H9 (cell line): ENCODE measurements at places on chromosomes 1 and 21.
A peak's percentile ranks its signal among the peaks of the same experiment; 100 is the strongest.

DNA sequence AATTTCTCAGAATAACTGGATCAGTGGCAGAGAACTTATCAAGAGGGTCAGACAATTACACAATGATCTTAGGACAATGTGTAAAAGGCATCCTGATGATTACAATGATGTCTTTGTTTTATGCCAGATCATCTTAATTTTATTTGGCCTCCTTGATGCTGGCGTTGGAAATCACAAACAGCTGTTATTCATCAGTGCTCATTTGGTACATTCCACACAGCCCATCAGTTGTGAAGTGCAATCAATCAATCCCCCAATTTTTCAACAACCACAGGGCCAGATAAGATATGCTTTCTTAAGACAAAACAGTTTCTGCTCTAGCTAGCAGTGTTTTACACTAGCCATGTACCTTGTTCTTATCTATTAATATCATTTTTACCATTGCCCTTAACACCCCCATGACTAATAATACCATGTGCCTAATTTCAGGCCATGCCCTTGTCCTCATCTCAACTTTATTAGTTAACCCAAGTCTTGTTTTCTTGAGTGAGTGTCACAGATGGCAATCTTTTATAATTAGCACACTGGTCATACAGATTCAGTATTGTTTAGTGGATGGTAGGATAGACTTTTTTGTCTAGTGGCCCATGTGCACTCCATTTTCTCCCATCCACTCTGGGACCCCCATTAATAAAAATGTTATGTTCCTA lies 40.8 kb upstream of the COL24A1 start:
- no peak for DNase-seq

DNA sequence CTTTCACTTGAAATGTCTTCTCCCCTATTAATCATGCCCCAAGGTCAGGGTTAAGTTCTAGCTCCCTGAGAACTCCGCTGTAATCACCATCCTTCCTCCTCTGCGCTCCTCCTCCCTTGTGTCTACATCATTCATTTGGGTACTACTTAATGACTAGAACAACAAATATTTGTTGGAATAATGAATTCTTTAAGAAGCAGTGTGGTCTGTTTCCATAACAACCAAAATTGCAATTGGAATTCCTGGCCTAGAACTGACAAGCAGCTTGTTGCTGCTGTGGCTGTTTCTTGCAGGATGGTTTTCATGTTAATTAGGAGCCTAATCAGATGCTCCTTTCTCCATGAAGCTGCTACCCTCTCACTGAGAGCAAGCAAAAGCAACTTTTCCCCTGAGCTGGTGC lies 192.5 kb downstream of the ZZZ3 start:
- no peak for DNase-seq

DNA sequence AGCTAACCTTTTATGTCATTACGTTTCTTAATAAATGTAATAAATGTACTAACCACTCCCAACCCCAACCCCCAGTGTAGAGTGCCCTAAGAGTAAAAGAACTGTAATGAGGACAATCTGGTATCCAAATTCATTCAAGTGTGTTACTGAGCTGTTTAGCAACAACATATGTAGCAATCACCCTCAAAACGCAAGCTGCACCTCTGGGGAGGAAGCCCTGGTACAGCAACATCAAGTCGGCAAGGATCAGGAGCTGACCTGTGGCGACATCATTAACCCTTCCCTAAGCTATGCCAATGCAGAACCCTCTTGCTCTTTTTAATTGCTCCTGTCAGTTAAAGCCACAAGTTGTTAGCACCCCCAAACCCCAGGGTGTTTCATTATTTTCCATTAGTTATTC lies 47.1 kb downstream of the STX6 start:
- DNase-seq, result no peak

GRCh38 chr1:34066166-34066565 lies 98.9 kb downstream of the CSMD2 start:
- DNase-seq, result no peak

DNA sequence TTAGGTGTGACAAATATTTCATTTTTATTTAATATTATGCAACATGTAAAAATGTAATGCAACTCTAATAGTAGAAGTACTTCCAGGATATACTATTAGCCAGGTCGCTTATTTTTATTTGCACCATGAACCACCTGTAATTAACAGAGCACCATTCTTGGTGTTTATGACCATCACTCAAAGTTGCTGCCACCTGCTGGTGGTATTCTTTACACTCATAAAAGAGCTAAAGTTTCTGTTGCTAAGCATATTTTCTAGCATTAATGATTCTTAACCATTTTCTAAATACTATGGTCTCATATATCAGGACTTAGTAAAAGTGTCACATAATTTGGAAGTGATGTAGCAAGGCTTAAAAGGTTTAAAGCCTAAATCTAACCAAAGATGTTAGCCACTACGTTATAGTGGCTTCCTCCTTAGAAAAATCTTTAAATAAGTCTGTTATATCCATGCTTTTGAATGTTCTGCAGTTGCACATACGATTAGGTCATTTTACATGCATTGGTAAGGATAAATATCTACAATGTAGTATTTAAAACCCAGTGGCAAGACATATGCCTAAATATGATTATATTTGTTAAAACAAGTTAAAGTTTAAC lies 244.5 kb downstream of the NEGR1 start:
- no peak for DNase-seq

DNA sequence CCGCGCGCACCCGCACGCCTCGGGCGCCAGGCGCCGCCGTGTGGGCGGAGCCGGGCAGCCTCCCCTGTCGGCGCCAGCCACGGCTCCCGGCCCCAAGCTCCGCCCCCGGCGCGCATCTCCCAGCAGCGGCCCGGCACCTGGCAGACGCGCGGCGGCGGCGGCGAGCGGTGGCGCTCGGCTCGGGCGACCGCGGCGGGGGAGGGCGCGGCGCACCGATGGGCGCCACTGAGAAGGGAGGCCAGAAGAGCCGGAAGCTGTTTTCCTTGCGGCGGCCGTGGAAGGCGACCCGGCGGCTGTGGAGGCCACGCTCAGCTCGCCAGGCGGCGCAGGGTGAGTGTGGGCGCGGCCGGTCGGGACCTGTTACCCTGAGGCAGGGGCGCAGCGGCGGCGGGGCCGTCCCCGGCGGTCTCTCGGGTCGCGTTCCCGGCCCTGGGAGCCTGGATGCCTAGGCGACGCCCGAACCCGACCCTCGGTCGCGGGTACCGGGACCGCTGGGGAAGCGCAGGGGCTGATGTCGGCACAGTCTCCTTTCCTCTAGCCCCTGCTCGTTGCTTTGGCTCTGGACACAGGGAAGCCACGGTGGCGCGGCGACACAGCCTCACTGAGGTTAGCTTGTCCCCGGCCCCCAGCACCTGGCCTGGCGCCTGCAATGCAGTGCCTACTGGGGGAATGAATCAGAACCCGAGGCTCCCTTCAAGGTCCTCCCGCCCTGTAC lies 54.9 kb upstream of the DNAJC6 start:
- peak; percentile 81 for DNase-seq

DNA sequence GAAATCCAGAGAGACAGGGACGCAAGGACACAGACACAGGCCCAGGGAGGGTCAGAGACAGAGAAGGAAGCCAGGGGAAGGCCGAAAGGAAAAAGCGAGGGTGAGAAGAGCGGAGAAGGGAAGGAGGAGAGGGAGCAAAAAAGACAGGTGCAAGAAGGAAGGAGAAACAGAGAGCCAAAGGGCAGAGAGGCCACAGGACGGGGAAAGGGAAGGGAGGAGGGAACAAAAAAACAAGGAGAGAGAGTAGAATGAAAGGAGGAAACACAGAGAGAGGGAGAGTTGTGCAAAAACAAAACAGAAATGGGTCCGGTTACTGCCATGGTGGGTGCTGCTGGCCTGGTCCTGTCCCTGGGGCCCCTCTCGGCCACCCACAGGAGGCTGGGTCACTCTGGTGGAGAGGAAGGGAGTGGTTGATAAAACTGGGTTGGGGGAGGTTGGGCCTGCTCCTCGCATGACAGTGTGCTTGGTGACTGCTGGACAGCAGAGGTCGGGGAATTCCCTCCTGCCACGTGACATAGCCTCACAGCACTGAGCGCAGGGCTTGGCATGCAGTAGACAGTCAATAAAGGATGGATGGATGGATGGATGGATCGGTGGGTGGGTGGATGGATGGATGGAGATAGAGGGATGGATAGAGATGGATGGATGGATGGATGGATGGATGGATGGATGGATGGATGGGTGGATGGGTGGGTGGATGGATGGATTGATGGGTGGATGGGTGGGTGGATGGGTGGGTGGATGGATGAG lies 64.8 kb downstream of the RAP1GAP start:
- no peak for DNase-seq

DNA sequence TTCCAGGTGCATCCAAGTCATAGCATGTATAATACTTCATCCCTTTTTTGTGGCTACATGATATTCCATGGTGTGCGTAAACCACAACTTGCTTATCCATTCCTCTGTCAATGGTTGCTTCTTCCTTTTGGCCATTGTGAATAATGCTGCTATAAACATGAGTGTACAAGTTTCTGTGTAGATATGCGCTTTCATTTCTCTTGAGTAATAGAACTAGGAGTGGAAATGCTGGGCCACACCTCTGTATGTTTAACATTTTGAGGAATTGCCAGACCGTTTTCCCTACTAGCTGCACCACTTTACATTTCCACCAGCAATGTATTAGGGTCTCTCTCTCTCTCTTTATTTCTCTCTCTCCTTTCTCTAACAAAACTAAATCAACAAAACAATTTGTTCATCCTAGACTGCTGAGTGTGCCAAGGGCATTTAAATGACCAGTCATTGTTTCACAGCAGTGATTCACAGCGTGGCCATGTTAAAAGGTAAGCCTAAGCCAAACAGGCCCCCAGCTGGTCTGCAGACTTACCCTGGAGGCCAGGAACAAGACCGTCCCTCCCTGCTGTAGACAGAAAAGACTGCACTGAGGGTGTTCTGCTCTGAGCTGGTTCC lies 53.2 kb upstream of the LYST start:
- peak; percentile 52 for DNase-seq

DNA sequence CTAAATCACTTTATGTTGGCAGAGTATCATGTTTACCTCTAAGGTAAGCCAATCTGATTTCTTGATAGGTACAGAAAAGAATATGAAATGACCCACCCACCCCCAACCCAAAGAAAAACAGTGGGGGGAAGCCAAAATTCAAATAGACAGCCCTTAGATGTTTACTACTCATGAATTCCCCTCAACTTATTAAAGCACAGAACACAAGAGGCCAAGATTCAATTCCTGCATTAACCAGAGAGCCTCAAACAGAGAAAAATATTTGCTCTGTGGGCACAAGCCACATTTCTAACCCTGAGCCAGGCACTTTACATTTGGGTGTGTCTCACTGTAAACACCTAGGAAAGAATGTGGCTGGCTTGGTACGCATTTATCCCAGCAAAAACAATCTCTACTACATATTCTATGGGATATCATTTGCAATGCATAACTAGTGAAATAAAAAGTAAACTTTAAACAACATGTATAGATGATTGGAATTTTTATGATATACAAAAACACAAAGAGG lies 84.3 kb downstream of the PTPN14 start:
- DNase-seq, result no peak

GRCh38 chr1:55503663-55504305 lies 288.6 kb upstream of the USP24 start:
- no peak for DNase-seq

DNA sequence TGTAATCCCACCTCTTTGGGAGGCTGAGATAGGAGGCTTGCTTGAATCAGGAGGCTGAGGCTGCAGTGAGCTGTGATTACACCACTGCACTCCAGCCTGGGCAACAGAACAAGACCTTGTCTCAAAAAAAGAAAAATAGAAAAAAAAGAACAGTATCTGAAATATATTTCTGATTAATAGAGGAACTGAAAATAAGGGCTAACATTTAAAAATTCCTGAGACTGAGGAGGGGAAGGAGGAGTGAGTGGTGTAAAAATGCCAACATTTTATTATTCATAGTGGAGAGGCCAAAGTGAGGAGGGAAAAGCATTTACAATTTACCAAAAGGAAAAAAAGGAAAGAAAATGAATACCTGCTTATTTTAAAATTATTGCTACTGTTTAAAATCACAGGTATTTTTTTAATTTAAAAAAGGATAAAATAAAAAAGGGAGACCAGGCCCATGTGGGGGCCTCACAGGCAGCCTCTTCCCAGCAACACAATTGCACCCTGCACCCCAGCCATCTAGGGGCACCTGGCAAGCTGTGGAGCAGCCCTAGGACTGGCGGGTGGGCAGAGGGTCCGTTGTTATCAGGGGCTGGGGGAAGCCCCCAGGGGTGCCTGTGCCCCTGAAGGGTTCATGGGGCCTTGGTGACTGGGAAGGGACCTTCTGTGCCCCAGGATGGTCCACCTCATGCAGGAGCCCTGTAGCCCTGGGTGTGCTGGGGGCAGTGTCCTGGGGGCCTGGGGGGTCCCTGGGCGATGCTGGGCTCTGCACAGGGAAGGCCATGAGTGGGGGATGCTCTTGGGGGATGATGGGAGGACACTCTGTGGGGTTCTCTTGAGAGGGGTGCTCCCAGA lies 34.8 kb upstream of the ADARB1 start:
- no peak for DNase-seq

DNA sequence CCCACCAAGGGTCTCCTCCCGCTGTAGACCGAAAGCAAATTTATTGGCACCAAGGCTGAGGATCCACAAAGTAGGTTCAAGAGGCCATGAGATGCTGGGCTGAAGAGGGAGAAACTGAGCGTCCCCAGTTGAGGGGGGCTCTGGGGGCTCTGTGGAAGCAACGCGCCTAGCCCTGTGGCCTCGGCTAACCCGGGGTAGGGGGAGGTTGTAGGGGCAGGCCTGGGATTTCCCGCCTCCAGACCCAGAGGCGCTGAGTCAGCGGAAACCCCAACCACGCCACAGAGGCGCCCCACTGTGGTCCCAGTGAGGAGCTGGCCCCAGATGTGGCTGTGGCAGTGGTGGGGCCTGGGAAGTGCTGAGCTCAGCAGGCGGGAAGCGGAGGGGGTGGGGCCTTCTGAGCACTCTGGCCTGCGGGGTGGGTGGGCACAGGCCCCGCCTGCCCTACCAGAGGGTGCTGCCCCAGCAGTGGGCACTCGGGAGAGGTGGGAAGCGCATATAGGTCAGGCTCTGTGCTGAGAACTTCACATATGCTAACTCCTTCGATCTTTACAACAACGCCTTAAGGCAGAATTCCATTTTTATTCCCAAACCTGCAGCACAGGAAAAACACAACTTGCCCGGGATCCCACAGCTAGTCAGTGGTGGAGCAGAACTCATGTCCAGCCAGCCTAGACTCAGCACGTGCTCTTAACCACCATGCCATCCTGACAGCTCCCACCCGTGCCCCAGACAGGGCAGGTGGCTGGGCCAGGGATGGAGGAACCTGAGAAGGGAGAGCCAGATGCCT lies 1.5 kb upstream of the COL16A1 start:
- peak; percentile 81 for DNase-seq

DNA sequence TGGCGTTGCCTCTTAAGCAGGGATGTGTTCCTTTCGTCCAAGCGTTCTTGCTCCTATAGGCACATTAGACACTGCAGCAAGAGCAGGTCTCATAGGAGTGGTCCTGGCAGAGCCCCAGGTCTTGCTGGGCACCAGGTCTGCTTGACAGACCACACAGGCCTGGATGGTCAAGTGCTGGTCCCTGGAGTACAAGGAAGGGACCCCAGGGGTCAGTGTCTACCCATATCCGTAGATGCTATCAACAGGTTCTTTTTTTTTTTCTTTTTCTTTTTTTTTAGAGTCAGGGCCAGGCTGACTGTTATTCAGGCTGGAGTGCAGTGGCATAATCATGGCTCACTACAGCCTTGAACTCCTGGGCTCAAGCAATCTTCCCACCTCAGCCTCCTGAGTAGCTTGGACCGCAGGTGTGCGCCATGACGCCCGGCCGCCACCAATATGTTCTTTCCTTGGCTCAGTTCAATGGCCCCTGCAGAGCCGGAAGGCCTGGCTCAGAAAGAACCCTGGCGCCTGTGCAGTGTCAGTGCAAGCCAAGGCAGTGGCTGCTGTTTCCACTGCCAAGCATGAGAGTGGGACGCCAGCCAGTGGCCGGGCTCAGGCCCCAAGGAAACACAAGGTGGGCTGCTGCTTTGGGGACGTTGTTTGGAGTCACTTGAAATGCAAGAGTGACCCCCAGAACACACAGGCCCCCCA lies 10.0 kb upstream of the TNFRSF8 start:
- DNase-seq, result no peak
